ENCODE measurements at places on chromosomes 4 and X.

GRCh38 chr4:110994781-110995180, 371.9 kb upstream of the PITX2 start:
- no peak overlapping the region for H3K27ac ChIP-seq
- DNase-seq: no peak
- no peaks in the 10 kb centered on the region for H3K4me1 ChIP-seq
- H3K4me3 ChIP-seq: no peak overlapping the region
- H3K36me3 ChIP-seq: no peaks in the 10 kb centered on the region

- H3K4me3 ChIP-seq: no peak overlapping the region
- H3K36me3 ChIP-seq: no peaks in the 10 kb centered on the region
- H3K4me1 ChIP-seq: peaks cover 9% of the 10 kb centered on the region
- no peaks in the 10 kb centered on the region for H3K27me3 ChIP-seq
Measured at GRCh38 chr4:26173619-26174018, 147.2 kb upstream of the RBPJ start.

DNA sequence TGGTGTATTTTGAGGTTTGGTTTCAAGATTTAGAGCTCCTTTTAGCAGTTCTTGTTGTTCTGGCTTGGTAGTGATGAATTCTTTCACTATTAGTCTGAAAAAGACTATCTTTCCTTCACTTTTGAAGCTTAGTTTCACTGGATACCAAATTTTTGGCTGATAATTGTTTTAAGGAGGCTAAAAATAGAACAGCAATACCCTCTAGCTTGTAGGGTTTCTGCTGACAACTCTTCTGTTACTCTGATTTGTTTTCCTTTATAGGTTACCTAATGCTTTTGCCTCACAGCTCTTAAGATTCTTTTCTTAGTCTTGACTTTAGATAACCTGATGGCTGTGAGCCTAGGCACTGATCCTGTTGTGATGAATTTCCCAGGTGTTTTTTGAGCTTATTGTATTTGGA, 33.6 kb upstream of the HEPH start:
- H3K27me3 ChIP-seq: no peaks in the 10 kb centered on the region
- no peaks in the 10 kb centered on the region for H3K36me3 ChIP-seq

GRCh38 chrX:138127314-138127713, 561.4 kb downstream of the ZIC3 start:
- no peaks in the 10 kb centered on the region for H3K27me3 ChIP-seq
- no peak overlapping the region for H3K27ac ChIP-seq
- no peak for DNase-seq
- H3K36me3 ChIP-seq: no peaks in the 10 kb centered on the region
- no peak overlapping the region for H3K4me3 ChIP-seq

DNA sequence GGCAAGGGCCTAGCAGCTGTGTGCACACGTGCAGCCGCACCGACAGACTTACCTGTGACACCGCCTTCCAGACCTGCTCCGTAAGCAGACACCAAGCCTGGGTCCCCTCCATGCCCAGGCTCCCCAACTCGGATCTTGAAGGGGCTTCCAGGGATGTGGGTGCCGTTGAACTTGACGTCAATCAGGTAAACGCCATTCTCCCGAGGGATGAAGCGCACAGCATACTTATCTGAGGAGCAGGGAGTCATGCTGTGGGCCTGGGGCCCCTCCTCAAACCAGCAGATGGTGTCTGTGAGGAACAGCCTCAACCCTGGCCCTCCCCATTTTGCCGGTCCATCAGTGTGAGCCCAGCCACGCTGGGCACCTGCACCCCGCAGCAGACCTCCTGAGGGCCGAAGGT, 24.5 kb downstream of the FLNA start:
- no peaks in the 10 kb centered on the region for H3K27me3 ChIP-seq
- H3K4me3 ChIP-seq: no peak overlapping the region
- no peaks in the 10 kb centered on the region for H3K4me1 ChIP-seq

GRCh38 chrX:17053502-17053901, 107.0 kb downstream of the REPS2 start:
- no peak overlapping the region for H3K27ac ChIP-seq
- no peak for DNase-seq
- H3K4me3 ChIP-seq: no peak overlapping the region
- H3K4me1 ChIP-seq: peaks cover 20% of the 10 kb centered on the region

DNA sequence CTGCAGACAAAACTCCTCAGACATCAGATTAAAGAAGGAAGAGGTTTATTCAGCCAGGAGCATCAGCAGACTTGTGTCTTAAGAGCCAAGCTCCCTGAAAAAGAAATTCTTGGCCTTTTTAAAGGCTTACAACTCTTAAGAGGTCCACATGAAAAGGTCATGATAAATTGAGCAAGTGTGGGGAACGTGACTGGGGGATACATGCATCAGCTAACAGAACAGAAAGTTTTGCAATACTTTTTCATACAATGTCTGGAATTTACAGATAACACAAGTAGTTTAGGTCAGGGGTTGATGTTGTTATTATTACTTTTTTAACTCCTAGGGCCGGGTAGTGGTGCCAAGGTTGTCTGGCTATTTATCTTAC, 55.6 kb upstream of the RBMX start:
- no peaks in the 10 kb centered on the region for H3K4me1 ChIP-seq
- no peaks in the 10 kb centered on the region for H3K27me3 ChIP-seq
